HCT116 (cell line): ENCODE measurements at places on chromosomes 5 and 9. TPM values are rescaled to one million over a fixed set of nuclear protein-coding genes. Genes with fewer than 3 reads are reported as not detected.
A peak's percentile ranks its signal among the peaks of the same experiment; 100 is the strongest.

The KLHL3 gene
- not detected for total RNA-seq

The IFNK gene
- not detected for total RNA-seq

The IFNB1 gene
- not detected for total RNA-seq

The LCNL1 gene
- 0.44 TPM for total RNA-seq

The NRG2 gene
- 0.91 TPM for total RNA-seq

The MCCC2 gene
- total RNA-seq, result 47.2 TPM

GRCh38 chr9:86713970-86714369, 233.3 kb downstream of the GAS1 start:
- DNase-seq, result no peak

GRCh38 chr5:165502893-165503691, 1997.7 kb downstream of the MAT2B start:
- DNase-seq, result no peak

DNA sequence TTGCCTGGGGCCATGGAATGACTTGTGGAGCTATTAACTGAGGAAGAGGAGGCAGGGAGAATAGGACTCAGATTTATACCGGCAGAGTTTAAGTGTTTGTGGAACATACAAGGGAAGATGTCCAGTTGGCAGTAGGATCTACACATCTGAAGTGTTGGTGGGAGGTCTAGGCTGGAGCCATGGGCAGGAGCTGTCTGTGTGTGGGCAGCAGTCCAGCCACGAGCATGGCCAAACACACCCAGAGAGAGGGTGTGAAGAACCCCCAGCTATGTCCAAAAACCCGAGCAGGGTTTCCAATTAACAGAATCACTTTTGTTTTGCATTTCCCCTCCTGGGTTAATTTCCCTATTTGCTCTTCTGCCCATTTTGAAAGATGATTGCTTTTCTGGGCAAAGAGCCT, 393.7 kb downstream of the CDK5RAP2 start:
- no peak for DNase-seq

DNA sequence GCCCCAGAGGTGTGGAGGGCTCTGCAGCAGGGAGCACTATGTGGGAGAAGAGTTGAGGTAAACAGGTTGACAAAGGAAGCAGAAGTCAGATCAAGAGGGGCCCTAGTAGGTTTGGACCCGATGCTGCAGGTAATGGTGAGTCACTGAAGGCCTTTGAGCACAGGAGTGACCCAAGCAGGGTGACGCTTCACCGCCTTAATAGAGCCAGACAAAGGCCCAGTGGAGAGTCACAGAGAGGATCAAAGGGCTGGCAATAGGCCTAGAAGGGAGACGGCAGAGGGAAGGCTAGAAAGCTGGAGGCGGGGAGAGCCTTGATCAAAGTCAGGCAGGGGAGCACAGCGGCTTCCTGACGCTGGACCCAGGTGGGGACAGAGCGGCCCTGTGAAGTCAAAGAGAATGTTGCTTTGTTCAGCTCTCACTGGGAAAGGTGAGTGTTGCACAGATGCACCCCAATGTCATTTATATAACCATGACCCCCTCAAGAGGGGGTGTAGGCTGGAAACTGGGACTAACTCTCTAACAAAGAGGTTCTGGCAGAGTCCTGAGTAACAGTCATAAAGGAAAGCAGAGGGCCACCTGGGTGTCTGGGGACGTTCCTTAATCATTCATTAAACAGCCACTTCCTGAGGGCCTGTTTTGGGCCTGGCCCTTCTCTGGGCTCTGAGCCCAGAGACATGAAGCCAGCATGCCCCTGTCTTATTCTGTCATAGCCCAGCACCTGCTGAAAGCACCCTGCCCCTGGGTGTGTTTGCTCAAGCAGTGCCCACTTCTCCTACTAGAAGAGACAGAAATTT, 9.8 kb upstream of the CPLX2 start:
- peak; percentile 98 for DNase-seq

DNA sequence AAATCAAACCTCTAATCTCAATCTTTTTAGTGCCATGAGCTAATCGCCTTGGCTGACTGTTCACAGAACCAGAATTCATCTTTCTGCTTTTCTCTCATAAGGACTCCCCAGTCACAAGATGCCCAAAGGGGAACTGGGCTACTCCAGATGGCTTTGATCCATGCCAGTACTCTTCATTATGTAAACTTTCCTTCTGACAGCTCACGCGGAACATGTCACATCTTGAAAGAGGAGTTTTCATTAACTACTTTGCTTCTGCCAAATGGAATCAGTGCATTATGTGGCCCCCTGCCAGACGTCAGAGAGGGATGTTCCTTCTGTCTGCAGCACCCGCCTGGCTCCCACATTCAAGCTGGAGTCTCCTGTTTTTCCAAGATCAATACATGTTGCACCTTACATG, 142.1 kb upstream of the NMUR2 start:
- no peak for DNase-seq

- no peak for DNase-seq
These were observed 117.4 kb downstream of the NPR3 start for GRCh38 chr5:32828492-32828891.
